ENCODE measurements at places on chromosomes 6 and 20.

GRCh38 chr6:91198588-91199255, 611.9 kb upstream of the MAP3K7 start:
- DNase-seq, result no peak

DNA sequence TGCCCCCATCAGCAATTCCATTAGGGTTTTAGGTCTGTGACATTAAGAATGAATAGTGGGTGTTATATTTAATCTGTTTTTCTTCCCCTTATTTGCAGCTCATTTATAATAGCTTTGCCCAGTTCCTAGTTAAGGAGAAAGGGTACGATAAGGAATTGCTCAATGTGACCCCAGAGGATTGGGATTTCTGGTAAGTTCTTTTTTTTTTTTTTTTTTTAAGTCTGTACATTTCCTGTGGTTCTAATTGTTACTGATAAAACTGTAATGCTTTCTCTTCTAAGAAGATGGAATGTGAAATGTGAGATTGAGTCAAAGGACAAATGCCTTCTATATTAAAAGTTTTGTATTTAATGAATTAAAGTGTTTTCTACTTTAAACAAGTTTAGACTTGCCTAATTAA, 5.5 kb downstream of the NT5DC1 start:
- DNase-seq, result no peak

- DNase-seq, result no peak
Measured at GRCh38 chr6:161922631-161923119, 648.8 kb upstream of the AGPAT4 start.

DNA sequence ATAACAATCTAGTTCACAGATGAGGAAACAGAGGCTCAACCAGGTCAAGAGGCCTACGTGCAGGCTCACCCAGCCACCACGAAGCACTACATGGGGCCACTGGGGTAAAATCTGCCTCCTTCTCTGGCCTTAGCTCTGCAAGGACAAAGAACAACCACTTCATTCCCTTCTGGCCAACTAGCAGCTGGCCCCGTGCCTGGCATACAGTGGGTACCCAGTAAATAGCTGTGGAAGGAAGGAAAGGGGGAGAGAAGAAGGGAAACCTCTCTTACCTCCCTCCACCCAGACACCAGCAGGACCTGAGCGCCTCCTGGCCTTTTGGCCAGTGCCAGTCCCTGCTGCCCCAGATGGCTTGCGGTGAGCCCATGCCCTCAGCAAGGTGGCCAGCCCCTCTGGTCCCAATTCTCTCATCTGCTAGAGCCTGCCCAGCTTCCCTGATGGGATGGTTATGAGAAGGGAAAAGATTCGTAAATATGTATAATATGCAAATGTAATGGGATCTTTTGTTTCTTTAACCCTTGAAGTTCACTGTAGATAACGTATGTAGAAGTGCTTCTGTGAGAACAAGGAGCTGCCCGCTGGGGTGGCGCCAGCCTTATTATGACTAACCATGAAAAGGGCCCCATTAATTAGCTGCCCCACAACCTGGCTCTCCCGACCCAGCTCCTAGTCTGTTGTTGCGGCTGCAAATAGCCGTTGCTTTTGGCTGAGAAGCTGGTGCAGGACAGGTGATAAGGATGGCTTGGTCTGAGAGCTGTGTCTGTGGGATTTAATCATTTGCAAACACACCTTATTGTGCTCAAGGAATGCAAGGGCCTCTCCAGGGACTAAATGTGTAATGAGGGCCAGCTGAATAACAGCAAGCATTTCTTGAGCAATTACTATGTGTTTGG, 62.0 kb downstream of the DLGAP4 start:
- DNase-seq, result no peak

DNA sequence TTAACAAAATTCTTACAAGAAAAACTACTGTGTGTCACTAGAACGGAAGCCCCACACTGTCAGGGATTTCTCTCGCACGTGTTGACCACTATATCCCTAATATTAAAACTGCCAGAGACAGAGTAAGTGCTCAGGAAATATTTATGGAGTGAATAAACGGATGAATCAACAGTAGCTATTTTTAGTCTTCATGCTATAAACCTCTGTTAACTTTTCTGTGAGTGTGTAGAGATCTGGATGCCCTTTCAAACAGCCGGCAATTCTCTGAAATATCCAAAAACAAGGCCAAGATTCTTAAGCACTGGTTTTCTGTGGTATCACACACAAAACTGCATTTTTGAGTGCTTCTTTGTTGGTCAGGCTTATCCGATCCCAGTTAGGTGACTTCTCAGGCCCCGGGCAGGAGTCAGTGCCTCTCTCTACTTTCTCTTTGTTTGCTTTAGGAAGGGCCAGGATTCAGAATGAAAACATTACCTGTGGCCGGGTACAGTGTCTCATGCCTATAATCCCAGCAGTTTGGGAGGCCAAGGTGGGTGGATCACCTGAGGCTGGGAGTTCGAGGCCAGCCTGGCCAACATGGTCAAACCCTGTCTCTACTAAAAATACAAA, 15.7 kb downstream of the ATP9A start:
- DNase-seq, result no peak

GRCh38 chr6:98576791-98577190, 257.6 kb upstream of the POU3F2 start:
- no peak for DNase-seq

GRCh38 chr6:149459761-149460160, 25.1 kb downstream of the ZC3H12D start:
- no peak for DNase-seq

GRCh38 chr6:8123236-8123635, 20.9 kb upstream of the EEF1E1 start:
- DNase-seq, result no peak

GRCh38 chr6:25405442-25405841, 126.3 kb downstream of the CARMIL1 start:
- DNase-seq, result no peak

All from stimulated activated CD4-positive, alpha-beta T cell treated with anti-CD3 and anti-CD28 coated beads, Interleukin-15, amount 100 ng/mL, for 1 hour (primary cell).